ENCODE measurements at places on chromosomes 11 and 22. TPM values are rescaled to one million over a fixed set of nuclear protein-coding genes. Genes with fewer than 3 reads are reported as not detected.
A peak's percentile ranks its signal among the peaks of the same experiment; 100 is the strongest.

DNA sequence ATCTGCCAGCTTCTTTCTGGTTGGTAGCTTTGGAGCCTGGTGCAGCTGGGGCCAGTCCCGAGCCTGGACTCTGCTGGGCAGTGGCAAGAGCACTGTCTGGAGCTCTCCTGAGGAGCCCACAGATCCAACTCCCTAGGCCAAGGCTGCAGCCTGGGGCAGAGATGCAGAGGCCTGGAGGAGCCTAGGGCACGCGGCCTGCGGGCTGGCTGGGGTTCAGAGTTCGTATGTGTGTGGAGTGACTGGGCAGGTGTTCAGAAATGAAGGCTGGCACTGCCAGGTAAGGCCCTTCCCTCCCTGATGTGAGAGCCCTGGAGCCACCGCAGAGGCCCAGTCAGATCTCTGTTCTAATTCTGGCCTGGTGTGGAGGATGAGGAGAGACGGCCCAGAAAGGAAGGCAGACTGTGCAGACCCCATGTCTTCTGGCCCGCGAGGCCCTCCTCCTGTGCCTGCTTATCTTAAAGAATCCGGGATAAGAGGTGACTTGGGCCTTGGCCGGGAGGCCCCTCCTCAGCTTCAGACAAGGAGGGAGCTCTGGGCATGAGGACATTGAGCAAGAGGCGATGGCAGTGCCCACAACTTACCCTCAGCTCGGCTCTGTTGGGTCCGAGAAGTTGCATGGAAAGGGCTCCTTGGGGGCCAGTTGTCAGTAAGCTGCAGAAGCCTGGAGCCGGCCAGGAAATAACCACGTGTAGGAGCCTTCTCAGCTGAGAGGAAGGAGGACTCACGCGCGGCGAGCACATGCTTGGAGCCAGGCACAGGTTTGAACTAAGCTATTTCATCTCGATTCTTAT, 62.2 kb upstream of the B3GAT1 start:
- DNase-seq: no peak

DNA sequence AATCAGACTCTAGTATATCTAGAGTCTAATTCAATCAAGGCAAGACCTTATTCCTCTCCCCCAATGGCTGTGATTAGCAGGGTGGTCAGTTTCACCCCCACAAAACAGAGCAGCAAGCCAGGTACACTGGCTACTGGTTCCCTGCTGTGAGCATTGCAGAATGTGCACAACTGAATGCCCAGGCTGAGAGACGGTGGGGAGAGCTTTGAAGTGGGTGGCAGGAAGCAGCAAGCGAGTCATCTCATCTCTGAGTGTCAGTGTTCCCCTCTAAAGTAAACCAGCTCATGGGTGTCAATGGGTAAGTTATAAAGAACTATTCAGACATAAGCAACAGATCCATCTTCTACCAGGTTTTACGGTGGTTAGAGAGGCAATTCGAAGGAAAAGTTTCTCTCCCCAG, 37.6 kb downstream of the GAB4 start:
- no peak for DNase-seq

- DNase-seq: no peak
Observed at GRCh38 chr11:44595006-44595405, 29.5 kb downstream of the CD82 start.

- no peak for DNase-seq
Observed at GRCh38 chr11:12117611-12118010, 7.2 kb downstream of the MICAL2 start.

DNA sequence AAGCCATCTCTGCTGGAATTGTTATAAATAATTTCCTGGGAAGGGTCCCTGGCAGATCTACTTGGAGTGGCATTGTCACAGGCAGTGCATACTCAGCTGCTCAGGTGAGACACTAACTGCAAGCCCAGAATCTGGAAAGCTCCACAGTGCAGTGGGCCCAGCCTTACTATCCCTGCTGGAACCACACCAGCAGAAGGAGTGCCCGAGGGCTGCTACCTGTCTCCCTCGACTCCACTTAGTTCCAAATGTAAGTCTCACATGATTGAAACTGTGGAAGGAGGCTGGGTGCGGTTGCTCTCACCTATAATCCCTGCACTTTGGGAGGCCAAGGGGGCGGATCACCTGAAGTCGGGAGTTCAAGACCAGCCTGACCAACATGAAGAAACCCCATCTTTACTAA, 14.3 kb upstream of the SYVN1 start:
- no peak for DNase-seq

GRCh38 chr11:59706518-59707285, 6.9 kb downstream of the OR10V1 start:
- DNase-seq: peak; percentile 76

DNA sequence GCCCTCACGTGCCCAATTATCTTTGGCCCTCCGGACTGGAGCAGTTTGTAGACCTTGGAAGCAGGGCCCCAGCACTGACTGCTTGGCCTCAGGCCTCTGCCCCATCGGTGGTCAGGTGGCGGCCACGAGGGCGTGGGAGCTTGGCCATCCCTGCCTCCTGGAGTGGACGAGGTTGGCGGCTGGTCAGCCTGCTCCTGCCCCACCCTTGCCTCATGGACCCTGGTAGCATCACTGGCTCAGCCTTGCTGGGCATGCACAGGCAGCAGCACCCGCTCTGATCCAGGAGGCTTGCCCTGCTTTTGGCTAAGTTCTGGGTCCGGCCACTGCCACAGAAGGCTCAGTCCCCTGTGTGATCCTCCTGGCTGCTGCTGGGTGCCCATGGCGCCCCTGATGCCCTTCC, 4.1 kb downstream of the KRTAP5-3 start:
- DNase-seq: no peak

GRCh38 chr11:74896311-74896710, 52.6 kb downstream of the XRRA1 start:
- DNase-seq: peak; percentile 85

NDUFV1 gene
- 311 TPM for total RNA-seq

DNA sequence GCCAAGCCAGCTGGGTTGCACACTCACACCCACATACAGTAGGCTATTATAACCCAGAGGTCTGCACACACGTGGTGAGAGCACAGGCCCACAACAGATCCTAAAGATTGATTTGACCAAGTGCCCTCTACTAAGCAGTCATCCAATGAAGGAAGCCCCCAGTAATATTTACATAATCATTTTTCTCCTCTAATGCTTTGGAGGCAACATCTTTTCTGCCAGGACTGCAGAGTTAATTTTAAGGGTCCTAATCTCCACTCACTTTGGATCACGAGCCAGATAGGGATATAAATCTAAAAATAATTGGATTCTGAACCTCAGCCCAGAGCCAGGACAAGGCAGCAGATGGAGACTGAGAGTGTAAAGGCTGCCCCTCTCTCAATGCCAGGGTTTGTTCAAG, 49.1 kb upstream of the MTNR1B start:
- DNase-seq: no peak

DNA sequence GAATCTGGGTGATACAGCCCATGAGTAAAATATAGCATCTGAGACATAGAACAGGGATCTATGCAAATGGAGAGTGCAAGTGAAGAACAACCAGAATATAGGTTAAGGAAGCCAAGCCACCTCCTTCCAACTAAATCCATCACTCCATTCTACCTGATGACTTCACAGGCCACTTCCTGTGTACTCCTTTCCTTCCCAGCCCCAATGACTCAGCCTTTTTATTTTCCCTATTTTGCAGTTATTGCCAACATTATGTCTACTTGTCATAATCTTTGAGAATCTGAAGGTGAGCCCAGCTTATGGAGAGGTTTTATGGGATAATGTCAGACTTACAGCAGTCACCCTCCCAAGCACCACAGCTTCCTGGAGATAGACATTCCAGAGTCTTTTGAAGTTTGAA, 1.4 kb upstream of the OR52M1 start:
- DNase-seq: no peak

DNA sequence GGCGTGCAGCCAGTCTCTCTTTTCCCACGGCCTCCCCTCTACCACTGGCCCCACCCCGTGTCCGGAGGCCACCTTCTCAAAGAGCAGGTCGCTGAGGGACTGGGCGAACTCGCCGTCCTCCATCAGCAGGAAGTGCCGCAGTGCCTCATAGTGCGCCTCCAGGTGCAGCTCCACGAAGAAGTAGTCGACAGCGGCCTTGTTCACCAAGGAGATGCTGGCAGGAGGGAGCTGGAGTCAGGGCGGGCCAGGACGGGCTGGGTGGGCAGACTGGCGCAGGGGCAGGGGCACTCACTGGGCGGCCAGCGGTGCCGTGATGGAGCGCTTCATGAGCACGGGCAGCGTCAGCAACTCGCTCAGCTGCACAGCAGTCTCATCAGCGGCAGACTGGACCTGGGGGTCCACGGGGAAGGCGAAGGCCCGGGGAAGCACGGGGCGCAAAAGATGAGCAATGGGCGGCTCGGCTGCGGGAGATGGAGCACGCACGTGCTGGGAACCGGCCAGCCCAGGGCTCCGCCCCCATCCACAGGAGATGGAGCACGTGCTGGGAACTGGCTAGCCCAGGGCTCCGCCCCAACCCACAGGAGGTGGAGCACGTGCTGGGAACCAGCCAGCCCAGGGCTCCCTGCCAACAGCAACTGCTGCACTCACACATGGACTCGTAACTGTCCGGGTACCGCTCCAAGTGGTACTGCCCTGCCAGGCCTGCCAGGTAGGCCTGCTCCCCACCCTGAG, 18.4 kb downstream of the SELENOO start:
- peak; percentile 89 for DNase-seq

ANO9 gene
- 131 TPM for total RNA-seq

DNA sequence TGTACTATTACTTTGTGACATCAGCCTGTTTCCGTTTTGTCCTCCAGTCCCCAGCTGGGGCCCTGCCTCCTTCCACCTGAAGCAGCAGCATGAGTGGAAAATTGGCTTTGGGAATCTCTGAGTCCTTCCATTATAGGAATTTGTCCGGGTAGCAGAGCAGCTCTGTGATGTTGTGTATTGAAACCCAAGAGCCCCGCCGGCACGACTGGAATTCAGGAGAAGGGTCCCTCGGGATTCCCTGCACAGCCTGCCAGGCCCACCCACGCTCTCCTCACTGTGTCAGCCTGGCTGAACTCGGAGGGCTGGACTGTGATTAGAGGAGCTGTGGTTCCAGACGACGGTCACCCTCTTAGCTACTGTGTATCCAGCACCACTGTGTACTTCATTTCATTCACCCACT, 18.8 kb upstream of the TSPAN18 start:
- DNase-seq: no peak

ART1 gene
- total RNA-seq: not detected

FGF19 gene
- total RNA-seq: not detected

DNA sequence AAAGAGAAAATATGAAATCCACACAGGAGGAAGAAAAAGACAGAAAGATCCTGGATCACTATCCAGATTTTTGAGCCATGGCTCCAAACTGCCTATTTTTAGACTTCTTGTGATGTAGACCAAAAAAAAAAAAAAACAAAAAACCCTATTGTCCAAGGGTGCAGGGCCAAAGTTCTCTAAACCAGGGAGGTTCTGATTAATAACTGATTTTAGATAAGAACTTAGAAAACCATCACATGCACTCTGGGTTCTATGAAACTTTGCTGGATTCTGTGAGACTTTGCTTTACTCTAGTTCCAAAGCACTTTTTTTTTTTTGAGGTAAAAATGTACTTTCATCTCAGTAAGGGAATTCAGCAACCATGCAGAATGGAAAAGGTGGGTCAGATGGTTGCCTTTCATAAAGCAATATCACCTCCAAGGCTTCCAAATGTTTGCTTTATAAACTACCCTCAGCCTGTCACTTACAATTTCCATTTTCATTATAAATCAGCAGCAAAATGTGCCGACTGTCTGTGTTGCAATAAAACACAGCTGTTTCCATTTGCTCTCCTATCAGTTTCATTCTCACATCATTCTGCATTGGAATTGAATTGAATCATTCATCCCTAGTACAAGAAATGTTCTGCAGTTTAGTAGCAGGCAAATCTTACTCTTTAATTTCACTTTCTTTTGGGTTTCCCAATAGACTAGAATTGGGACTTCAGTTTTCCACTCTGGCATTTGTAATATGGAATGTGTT, 1584.3 kb upstream of the RAG2 start:
- DNase-seq: no peak

GRCh38 chr11:62710001-62710345, 2.5 kb downstream of the GNG3 start:
- peak; percentile 47 for DNase-seq

DNA sequence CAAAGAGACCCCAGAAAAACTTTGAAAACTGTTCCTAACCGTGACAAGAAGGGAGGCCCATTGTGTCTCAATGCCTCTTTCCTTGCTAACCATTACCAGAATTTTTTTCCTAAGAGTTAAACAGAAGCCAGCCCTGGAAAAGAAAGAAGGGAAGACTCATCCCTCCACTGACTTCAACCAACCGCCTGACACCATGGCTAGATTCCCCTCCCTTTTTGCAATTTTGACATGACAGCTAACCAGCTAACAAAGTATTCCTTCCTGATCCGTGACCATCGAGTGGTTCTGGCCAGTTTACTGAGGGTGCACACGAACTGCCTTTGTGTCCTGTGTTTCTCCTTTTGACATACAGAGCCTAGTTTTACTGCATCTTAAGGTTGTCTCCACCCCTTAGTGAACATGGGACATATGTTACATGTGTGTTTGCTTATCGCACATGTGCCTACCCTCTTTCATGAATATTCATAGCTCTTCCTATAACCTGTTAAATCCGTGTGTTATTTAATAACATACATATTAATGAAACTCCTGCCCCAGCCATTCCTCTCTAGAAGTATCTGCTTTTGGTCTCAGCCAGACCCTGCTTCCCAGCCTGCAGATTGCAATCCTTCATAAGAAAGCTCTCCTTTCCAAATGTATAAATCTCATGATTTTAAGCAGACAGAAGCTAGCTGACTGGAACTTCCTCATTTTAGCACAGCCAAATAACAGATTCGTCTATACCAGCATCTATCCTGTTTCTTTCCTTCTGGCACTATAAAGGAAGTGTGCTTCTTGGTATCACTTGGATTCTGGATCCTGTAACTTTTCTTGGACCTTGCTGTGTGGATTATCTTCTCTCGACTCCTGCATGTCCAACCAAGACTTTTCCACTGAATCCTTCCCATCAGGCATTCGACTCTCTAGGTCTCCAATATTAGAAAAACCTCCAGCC, 37.8 kb downstream of the RASSF10 start:
- DNase-seq: no peak

DNA sequence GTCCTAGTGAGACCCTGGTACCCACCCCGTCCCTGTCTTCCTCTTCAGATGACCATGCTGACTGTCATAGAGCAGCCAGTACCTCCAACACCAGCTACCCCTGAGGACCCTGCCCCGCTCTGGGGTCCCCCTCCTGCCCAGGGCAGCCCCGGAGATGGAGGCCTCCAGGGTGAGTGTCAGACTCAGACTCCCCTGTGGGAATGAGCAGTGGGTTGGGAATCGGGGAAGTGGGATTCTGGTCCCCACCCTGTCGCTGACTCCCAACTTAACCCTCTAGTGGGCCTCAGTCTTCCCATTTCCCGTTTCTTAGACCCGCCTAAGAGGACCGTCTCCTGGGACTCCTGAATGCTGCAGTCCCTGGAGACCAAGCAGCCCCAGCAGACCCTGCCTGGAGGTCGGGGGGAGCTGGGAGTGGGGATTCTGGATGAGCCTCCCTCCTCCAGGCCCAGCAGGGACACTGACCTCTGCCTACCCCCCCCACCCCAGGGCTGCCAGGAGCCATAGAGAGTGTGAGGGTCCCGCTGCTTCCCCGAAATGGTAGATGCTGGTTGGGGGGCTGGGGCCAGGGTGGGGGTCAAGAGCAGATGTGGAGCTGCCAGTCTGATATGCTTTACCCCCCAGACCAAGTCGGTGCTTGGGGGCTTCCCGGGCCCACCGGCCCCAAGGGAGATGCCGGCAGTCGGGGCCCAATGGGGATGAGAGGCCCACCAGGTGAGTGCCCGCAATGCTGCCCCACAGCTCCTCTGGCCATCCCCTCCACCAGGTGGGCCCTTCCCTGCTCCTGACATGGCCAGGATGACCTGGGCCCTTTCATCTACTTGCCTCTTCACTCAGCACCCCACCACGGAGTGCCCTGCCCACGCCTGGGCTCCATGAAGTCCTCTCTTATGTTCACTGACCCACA, 25.5 kb downstream of the EMID1 start:
- no peak for DNase-seq

GLYAT gene
- not detected for total RNA-seq

Measured in mucosa of descending colon (tissue), 3 donors.